ENCODE measurements at places on chromosomes 7 and 10.

DNA sequence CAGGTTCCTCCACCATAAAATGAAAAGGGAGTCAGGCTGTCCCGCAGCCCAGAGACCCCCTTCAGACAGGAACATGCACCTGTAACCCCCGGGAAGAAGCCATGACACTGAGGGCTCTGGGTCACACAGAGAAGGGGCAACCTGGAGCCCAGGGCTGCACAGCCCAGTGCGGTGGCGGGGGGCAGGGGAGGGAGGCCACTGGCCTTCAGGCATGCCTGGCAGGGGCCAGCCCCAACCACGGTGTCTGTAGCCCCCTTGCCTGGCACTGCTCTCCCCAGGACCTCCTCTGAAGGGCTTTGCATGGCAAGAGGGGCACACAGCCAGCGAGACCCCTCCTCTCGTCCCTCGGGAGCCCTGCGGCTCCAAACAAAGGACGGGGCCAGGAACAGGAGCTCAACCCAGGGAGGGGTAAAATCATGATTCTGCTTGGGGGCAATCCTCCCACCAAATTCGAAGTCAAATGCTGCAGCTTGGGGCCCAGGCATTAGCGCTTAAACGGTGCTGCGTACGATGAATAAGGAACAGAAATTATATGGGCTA, 235.1 kb downstream of the MAD1L1 start:
- DNase-seq, result no peak

DNA sequence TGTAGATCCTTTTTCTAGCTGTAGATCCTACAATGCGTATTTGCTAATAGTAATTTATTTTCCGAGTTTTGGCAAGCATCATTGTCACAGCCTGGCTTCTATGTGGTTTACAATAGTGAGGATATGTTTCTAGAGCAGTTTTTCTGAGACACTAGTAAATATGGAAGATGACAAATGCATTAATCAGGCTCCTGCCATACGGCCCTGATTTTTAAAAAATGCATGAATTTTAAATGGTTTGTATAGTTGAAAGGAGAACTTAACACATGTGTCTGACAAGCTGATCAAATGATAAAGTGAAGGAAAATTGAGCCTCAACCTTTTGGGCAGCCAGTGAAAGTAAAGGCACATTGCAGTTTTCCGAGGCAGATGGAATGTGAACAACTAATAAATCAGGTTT, 354.1 kb downstream of the EXOC4 start:
- DNase-seq, result no peak

- DNase-seq, result peak; percentile 92
These were observed 27.9 kb downstream of the MTURN start for GRCh38 chr7:30162622-30163124.

- DNase-seq, result no peak
These were observed 148.9 kb upstream of the CDK1 start for GRCh38 chr10:60629332-60629731.

DNA sequence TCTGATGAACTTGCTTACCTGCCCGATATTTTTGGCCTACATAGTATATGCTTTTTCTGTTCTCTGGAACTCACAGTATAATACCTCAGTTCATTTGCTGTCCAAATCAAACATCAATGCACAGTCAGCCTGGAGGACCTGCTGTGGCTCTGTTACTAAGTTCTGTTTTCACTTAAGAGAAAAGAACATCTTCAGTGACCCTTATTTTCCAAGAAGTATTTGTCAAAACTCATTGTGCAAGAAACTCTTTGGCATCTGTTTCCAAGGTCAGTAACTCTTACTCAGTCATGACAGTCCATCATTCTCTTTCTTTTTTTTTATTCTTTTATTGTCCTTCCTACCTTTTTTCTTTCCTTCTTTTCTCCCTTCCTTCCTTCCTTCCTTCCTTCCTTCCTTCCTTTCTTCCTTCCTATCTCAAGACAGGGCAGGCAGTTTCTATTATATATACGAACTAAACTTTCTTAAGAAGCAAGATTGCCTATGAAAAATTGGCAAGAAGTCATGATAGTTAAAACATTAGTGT, 37.8 kb upstream of the SEM1 start:
- no peak for DNase-seq

- no peak for DNase-seq
These were observed 60.1 kb upstream of the CAPZA2 start for GRCh38 chr7:116802144-116802745.

DNA sequence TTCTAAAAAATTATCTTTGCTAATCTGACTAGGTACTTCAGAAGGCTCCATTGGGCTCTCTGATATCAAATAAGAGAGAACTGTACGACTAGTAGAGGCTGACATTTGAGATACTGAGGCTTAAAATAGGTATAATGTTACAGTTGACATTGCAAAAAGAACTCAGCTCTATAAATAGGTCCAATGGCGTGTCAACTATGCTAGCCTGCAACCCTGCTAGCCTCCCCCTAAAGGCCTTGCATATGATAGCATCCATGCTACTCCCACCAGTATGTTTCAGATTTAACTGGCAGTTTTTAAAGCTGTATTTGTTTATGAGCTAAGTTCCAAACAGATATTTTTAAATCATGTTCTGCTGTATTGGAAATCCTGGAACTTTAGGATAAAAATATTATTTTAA, at the start of gene PPP1R3A:
Gene PPP1R3A (minus strand): TSS at position 64 of the 400 bp plus-strand sequence. CDS start 13 bp downstream, at position 51.
- no peak for DNase-seq

GRCh38 chr10:61961278-61961677, 59.8 kb downstream of the ARID5B start:
- DNase-seq, result no peak

- DNase-seq, result no peak
These were observed 46.0 kb upstream of the PODXL start for GRCh38 chr7:131602304-131602993.

DNA sequence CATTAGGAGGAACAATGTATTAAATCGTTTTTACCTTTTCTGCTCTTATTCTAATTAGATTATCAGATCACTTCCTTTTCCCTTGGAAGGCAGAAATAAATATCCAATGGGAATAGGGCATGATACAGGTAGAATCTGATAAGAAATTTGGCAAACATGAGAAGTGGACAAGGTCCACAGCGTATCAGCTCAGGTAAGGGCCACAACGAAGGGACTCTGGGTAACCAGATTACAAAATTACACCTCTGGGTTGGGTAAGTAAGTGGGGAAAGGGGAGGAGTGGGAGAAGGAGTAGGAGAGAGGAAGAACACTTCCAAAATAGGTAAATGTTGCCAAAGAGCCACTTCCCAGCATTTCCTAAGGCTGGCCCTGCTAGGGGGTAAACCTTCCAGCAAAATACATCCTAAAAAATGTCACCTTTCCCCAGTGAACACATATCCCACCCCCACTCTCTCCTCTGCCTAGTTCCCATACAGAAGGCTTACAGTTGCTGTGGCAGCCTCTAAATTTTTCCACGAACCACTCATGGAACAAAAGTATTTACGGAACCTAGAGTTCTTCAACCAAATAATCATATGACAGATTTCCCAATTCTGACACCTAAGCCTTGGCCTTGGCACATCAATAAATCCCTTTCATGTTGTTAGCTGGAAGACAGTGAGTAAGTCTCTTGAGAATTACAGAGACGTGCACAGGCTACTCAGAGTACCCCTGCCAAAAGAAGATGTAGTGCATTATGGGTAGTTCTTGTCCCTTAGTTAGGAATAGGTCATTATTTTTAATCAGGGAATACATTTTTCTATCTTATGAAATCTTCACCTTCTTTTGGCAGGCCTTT, 51.5 kb upstream of the DLX6 start:
- DNase-seq, result no peak

DNA sequence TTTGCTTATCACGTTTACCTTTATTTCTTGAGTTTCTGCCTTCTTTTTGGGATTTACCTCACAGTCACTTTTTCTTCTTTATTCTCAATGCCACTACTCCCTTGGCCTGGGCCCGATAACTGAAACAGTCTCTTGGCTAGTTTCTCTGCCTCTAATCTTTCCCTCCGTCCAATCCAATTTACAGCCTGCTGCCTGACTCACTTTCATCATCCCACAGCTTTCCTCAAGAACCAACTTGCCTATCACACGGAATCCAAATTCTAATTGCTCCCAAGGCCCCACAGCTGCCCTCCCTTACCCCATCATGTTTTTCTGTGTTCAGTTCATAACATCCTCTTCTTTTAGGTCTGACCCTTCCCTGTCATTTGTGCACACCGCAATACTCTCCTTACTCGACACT, 121.4 kb downstream of the HIPK2 start:
- no peak for DNase-seq

- DNase-seq, result no peak
These were observed 144.2 kb downstream of the JCAD start for GRCh38 chr10:29914986-29915785.

GRCh38 chr7:69510114-69510513, 88.2 kb upstream of the AUTS2 start:
- DNase-seq, result no peak

DNA sequence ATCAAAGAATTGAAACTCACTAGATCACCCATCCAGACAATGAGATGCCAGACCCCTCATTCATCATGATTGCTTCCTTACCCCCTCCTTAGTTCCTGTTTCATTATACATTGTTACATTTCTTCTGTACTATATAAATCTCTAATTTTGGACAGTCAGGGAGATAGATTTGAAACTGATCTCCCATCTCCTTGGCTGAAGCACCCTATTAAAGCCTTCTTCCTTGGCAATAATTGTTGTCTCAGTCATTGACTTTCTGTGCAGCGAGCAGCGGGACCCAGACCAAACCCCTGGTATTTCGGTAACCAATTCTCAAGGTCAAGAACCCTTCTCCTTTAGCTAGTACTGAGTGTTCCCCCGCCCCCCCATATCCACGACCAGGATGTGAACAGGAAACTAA, 100.2 kb downstream of the ABLIM1 start:
- DNase-seq, result no peak

GRCh38 chr7:100694098-100694745, at the start of gene GIGYF1:
Gene GIGYF1 (minus strand): TSS chr7:100694250. CDS start chr7:100688238, 6,012 bp downstream.
- DNase-seq, result peak; percentile 24

DNA sequence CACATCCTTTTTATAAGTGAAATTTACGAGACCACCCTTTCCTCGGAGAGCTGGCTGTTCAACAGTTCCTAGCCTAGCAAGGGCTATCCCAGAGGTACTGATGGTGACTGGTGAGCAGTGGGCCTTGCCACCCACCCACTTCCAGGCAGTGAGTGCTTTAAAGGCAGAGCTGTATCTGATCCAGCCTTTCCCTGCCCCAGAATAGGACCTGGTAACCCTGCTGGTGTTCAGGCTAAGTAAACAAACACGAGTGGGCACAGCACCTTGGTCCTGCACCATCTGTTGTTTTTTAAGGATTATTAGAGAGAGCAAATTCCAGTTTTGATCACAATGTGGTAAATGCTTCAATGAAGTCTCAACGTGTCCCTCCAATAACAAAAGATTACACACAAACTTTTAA, 75.7 kb downstream of the COBL start:
- no peak for DNase-seq

DNA sequence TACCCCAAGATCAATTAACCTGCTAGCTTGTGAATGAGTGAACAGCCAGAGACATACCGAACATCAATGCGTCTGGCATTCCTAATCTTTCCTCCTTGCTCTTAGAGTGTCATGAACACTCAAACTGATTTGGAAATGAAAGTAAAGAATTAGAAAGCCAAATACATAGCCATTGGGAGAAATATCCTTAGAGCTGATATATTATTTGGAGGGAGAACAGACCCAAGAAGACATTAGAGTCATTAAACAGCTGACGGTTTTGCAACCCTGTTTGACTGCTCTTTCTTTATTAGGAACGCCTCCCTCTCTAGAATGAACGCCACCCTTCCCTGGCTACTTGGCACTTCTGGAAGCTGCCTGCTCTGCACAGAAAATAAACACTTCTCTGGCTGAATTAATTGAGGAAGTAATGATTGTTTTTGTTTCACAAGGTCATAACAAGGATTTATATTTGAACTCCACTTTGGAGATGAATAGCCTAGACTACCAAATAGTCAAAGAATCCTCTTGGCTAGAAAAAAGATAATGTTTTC, 42.8 kb downstream of the CTTNBP2 start:
- DNase-seq, result no peak

GRCh38 chr7:66261941-66262340, 56.8 kb downstream of the TPST1 start:
- no peak for DNase-seq

- no peak for DNase-seq
These were observed 81.2 kb downstream of the PARP12 start for GRCh38 chr7:139981511-139981895.

GRCh38 chr10:13018171-13018570, 16.7 kb upstream of the CCDC3 start:
- DNase-seq, result no peak

GRCh38 chr7:128997181-128997580, 57.7 kb downstream of the TNPO3 start:
- DNase-seq, result no peak

- DNase-seq, result no peak
These were observed 578 bp downstream of the CACUL1 start for GRCh38 chr10:118754229-118754555.

All from NCI-H2107 (cell line).